HTR-8/SVneo (cell line): ENCODE measurements at places on chromosomes 1 and 21.

GRCh38 chr1:206544562-206545257, 37.4 kb downstream of the RASSF5 start:
- DNase-seq = peak; percentile 80

- DNase-seq = no peak
Measured at GRCh38 chr1:188122646-188123045, 1293.9 kb downstream of the PLA2G4A start.

GRCh38 chr1:11707621-11708276, 16.2 kb downstream of the DRAXIN start:
- DNase-seq = no peak

- DNase-seq = no peak
Measured at GRCh38 chr1:37123276-37124115, 89.2 kb upstream of the GRIK3 start.
